ENCODE measurements at places on chromosomes 3 and 15.

DNA sequence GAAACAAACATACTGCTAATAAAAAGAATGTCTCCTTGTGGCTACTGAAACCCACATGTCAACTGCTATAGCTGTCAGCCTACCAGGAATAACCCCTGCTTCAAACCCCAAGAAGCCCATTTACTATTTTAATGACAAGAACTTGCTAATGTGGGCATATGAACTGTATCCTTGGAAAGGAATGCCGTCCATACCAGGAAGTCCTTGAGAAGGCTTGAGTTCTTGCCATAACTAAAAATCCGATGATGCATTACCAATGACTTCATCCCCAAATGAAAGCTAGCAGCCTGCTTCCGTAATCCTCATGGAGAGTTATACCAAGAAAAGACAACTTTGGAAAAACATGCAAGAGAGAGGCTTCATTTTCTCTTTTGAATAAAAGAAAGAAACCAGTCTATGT lies 34.8 kb downstream of the MINDY4B start:
- DNase-seq: no peak

DNA sequence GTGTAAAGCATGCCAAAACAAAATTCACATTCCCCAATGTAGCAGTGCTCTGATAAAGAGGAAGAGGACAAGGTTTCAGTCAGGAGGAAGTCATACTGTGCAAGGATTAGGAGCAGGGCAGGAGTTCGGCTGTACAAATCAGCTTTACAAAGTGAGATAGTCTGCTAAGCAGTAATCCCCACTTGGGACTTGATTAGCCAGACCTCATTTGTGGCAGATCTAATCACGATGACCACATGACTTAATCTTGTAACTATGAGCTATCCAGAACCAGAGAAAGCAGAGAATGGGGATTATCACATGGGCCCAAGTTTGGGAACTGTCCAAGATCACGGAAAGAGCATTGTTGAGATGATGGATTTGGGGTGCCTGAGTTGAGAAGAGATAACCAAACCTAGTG lies 7.8 kb downstream of the DCBLD2 start:
- no peak for DNase-seq

GRCh38 chr3:114092151-114093015 lies 35.8 kb downstream of the QTRT2 start:
- DNase-seq: no peak

GRCh38 chr3:128487813-128488635 lies 5.0 kb downstream of the GATA2 start:
- peak; percentile 91 for DNase-seq

DNA sequence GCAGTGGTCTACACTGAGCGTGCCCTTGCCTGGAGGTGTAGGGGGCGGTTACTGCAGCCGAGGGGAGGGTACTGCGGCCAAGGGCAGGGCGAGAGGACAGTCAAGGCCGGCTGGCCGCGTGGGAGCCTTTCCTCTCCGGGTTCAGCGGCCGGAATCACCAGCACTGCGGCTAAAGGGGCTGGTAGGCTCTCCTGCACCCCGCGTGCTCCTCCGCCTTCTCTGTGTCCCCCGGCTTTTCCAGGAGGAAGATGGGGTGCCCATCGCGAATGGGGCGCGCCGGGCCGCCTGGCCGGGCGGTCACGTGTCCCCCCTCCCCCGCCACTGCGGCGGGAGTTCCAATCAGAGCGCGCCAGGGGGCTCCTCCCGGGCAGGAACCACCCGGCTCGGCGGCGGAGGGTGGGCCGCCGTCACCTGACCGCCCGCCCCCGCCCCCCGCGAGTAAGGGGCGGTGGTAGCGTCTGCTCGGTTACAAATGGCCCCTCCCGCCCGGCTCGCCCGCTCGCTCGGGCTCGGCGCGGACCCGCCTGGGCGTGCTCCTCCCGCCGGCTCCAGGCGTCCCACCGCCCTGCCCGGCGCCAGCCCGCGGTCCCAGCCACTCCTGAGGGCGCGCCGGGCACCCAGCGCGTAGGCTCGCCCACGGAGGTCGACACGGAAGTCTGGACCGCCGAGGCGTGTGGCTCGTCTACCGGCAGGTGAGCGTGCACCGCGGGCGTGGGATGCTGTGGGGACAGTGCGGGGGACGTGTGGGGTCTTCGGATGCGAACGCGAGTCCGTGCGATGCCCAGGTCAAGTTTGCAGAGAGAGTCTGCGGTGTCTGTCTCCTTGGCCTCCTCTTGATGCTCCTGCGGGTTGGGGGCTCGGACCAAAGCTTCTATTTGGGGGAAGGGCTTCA lies 242.6 kb upstream of the TOPAZ1 start:
- no peak for DNase-seq

GRCh38 chr15:40045572-40046217 lies 6.7 kb upstream of the SRP14 start:
- DNase-seq: no peak

DNA sequence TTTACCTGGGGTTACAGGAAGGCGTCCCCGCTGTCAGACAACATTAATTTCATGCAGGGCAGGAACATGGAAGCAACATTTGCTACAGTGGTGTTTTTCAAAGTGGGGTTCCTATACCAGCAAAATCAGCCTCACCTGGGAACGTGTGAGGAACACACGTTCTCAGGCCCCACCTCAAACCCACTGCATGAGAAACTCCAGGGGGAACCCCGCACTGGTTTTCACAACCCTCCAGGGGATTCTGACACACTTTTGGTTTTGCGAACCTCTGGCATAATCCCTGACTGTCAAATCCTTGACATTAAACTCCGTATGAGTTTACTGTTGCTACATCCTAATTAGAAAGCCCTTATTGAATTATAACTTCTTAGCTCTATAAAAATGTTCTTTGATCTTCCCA lies 127.7 kb downstream of the LRRK1 start:
- DNase-seq: peak; percentile 8

- no peak for DNase-seq
Observed at GRCh38 chr3:56061279-56061626, 407.0 kb downstream of the ERC2 start.

DNA sequence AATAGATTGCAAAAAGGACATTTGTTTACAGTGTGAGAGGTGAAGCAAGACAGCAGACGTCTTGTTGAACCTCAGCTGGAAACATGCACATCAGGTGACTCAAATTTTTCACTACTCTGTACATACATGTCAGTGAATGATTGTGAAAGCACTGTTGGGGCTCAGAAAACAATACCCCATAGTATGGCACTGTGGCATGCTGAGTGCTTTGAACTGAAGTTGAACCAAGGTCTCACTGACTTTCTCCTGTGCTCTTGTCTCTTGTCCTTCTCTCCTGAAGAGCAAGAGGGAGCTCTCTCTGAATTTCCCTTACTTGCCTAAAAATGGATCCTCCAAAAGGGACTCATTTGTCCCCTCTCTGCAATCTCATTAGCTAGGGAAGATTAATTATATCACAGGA lies 24.5 kb upstream of the NEDD4 start:
- no peak for DNase-seq

- DNase-seq: no peak
Observed at GRCh38 chr3:18729671-18730070, 304.5 kb upstream of the SATB1 start.

DNA sequence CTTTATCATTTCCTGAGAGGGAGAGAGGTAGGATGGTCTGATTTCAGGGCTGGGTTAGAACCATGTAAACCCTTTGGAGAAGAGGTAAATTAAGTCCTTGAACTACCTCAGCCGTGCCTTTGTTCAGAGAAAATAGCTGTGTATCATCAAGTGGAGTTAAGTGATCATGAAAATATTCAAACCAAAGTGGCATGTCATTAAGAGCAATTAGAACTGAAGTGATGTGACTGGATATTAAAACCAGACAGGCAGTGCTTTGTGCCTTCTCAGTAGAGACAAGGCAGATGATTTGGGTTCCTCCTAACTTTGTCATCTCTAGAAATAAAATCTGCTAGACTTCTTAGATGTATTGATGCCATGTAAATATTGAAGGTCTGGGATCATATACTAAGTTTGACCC lies 171.5 kb downstream of the IL5RA start:
- no peak for DNase-seq

DNA sequence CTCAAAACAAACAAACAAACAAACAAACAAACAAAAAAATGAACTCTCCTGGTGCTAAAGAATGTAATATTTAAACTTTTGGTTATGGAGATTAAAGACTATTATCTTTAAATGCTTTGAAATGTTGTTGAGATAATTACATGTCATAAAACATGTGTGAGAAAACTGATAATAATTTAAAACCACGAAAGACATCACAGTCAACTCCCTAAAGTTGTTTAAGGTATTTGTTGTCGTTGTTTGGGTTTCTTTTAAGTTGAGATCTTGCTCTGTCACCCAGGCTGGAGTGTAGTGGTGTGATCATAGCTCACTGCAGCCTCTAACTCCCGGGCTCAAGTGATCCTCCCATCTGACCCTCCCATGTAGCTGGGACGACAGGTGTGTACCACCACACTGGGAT lies 12.0 kb downstream of the EFCAB12 start:
- DNase-seq: no peak

DNA sequence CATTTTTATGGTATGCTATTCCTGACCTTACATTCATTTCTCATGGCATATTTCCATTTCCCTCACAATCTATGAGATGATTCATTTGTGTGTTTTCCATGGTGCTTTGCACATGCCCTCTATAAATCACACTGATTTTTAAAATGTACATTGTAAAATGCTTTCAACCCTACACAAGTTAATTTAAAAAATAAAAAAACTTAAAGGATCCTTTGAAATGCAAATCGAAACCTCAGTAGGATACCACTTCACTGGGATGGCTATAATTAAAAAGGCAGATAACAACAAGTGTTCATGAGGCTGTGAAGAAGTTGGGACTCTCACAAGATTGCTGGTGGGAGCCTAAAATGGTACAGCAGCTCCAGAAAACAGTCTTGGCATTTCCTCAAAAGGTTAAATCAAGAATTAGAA lies 83.5 kb downstream of the FMN1 start:
- no peak for DNase-seq

- DNase-seq: no peak
Observed at GRCh38 chr3:134742202-134742601, 52.9 kb upstream of the EPHB1 start.

GRCh38 chr15:66899555-66900350 lies 165.6 kb upstream of the SMAD3 start:
- DNase-seq: no peak

DNA sequence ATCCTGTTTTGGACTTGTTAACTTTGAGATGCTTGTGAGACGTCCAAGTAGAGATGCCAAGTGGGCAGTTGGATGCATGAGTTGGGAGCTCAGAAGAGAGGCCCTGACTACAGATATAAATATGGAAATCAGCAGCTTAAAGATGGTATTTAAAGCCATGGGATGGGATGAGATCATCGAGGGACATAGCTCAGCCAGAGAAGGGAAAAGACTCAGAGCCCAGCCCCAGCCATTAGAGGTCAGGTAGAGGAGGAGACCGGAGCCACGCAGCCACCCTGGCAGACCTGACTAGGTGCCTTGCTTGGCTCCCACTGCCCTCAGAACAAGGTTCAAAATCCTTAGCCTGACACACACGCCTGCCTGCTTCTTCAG lies 31.1 kb downstream of the ATP2B2 start:
- DNase-seq: no peak

DNA sequence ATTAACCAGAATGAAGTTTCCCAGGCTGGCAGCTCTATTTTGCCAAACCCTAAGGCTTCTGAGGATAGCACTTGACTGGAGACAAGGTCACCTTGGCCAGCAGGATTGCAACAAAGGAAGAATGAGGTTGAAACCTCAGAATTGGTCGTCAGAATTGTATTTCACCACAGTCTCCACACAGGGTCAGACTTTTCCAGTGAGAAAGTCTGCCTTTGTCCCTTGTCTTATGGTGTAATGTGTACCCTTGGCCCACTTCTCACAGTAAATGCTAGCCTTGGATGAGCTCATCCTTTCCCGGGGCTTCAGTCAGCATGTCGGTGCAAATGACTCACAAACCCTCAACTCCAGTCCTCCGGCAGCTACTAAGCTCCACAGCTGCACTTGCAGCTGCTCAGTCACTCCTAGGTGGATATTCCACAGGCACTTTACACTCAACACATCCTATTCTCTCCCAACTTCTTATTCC lies 19.7 kb downstream of the SSR3 start:
- peak; percentile 42 for DNase-seq

- no peak for DNase-seq
Observed at GRCh38 chr15:83062768-83063180, 4.3 kb downstream of the BTBD1 start.

GRCh38 chr3:62153231-62153630 lies 220.1 kb downstream of the FEZF2 start:
- DNase-seq: no peak

- no peak for DNase-seq
Observed at GRCh38 chr15:27222479-27222878, 251.5 kb downstream of the GABRG3 start.

DNA sequence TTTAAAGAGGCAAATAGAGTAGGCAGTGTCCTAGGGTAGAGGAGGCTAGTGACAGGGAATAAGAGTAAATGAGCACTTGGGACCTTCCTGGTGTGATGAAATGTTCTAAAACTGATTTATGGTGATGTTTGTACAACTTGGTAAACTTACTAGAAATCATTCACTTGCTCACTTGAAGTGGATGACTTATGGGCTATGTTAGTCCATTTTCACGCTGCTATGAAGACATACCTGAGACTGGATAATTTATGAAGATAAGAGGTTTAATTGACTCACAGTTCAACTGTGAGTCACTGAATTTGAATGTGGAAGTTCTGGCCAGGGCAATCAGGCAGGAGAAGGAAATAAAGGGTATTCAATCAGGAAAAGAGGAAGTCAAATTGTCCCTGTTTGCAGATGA lies 31.7 kb upstream of the DHX36 start:
- no peak for DNase-seq

DNA sequence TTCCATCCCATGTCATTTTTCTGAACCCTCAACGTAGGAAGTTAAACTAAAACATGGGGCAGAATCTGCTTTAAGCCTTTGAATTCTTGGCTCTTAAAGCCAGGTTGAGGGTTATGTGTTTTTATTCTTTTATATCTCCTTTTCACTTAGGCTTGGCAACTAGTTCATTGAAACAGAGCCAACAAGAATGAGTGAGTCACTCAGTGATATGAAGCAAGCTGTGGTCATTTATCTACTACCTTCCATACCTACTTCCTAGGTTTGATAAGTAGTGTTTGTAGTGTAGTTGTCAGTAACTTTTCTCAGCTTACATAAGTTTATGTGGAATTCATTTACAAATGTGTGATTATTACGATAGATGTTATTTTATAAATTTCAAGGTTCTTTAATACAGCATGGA lies 67.4 kb downstream of the SNRPN start:
- no peak for DNase-seq

- DNase-seq: no peak
Observed at GRCh38 chr3:114608293-114608692, 314.5 kb downstream of the TIGIT start.

DNA sequence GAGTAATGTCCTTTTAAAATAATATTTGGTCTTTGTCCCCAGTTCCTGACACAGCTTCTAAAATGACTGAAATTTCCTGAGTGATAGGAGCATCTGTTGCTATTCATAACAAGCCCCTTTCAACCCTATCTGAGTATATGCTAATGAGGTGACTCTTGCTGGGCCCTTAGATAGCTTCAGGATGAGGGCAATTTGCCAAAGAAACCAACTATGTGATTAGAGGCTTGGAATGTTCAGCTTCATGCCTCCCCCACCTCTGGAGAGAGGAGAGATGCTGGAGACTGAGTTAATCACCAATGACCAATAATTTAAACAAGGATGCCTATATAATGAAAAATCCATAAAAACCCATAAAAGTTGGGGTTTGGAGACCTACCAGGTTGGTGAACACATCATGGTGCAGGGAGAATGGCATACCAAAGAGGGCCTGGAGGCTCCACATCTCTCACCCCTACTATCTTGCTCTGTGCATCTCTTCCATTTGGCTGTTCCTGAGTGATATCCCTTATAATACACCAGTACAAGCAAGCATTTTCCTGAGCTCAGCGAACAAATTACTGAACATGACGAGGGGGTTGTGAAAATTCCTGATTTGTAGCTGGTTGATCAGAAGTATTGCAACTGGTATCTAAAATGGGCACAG lies 189.2 kb downstream of the ECT2 start:
- no peak for DNase-seq

Measured in mesothelial cell of epicardium (in vitro differentiated cells).